Cardiac ventricle fibroblast (primary cell): ENCODE measurements at places on chromosomes 2 and 18. TPM values are rescaled to one million over a fixed set of nuclear protein-coding genes. Genes with fewer than 3 reads are reported as not detected.

The RND3 gene
- 69.7 and 97.6 TPM in 2 replicates for total RNA-seq

The ADI1 gene
- total RNA-seq: 58.0 and 75.1 TPM in 2 replicates

The FAM161A gene
- 0.69 and 1.3 TPM in 2 replicates for total RNA-seq

The HOXD11 gene
- total RNA-seq: not detected in 2 replicates

The COL3A1 gene
- 10,648 and 10,756 TPM in 2 replicates for total RNA-seq

The CTLA4 gene
- 0.12 and 0.78 TPM in 2 replicates for total RNA-seq

The KLF11 gene
- total RNA-seq: 3.7 and 7.1 TPM in 2 replicates

The FOXD4L1 gene
- total RNA-seq: 0.15 TPM in 1 of 2 replicates, not detected in the other

The HRH4 gene
- total RNA-seq: 0.10 TPM in 1 of 2 replicates, not detected in the other
